ENCODE measurements at places on chromosomes 3 and 15.

- peak; percentile 93 for DNase-seq
Measured at GRCh38 chr3:102225407-102226132, 209.2 kb upstream of the ZPLD1 start.

DNA sequence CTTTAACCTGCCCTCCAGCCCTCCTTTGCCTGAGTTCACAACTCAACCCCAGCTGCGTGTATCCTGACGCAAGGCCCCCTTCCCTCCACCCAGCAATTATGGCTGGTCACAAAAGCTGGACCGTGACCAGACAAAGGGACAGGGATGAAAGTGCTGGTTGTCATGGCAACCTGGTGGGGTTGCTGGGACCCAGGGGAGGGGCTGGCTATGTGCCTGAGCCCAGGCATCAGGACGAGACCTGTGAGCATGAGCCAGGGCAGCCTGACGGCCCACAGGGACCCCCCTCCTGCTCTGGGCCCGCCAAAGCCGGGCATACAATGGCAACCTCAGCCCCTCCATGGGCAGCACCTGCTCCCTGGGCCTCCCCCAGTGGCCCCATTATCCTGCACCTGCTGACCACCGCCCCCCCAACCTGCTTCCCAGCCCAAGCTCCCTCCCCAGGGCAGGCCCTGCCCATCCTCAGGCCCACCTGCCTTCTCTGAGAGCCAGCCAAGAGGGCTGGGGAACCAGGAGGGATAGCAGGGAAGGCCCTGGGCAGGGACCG is 4.5 kb upstream of the DNAH1 start:
- DNase-seq: no peak

DNA sequence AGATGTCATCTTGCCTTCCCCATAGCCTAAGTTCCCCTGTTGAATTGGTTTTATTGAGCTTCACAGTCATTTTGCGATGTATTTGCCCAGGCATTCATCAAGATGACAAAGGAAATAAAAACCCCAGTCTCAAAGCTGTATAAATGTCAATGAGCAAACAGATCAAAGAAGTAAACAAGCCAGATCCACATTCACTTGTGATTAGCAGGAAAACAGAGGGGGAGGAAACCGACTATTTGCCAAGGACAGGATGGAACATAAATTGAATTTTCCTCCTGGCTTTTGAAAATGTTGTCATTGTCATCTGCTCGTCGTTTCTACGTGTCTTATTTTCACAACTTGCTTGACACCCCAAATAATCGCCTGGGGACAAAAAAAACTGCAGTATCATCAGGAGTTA is 83.5 kb downstream of the SV2B start:
- no peak for DNase-seq

DNA sequence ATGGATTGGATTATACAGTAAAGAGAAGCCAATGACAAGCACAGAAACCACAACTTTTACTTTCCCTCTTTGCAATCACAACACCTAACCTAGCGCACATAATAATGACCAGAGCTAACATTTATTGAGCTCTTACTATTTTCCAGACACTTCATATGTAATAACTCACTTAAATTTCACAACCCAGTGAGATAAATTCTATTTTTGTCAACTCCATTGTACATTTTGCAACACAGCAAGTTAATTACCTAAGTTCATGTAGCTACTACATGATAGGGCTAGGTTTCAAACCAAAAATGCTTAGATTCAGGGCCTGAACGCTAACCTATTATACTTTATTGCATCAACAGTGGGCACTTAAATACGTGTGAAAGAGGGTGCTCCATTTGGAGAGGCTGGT is 89.5 kb downstream of the GADL1 start:
- DNase-seq: no peak

GRCh38 chr3:164467007-164467406 is 611.3 kb downstream of the SI start:
- peak; percentile 30 for DNase-seq

DNA sequence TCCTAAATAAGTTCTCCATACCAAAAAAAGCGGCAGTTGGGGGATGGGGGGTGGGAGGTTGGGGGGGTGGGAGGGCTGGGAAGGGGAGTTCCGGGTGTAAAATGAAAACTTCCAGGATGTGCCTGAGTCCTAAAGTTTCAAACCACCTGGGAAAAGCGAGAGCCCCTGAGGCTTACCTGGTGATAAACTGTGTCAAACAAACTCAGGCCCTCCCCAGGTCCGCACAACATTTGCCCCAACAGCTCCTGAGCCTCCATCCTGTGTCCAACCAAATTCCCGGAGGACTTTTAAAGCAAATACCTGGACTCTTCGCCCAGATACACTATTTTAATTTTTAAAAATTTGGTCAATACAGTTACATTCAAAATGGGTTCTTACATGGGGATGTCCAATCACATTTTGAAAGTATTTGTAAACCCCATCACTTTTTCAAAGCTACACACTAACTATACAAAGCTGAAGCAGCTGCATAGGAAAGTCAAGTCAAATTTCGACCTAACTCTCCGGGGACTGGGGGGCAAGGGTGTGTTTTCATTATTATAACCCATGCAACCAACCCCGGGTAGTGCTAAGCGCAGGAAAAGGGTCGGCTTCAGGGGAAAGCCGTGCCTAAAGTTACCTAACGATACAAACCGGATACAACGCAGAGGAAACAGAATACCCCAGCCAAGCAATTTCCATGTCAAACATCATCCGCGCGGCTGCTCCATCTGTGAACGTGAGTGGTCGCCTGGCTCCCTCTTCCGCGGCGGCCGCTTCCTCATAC is 685 bp upstream of the FOXB1 start:
- no peak for DNase-seq

DNA sequence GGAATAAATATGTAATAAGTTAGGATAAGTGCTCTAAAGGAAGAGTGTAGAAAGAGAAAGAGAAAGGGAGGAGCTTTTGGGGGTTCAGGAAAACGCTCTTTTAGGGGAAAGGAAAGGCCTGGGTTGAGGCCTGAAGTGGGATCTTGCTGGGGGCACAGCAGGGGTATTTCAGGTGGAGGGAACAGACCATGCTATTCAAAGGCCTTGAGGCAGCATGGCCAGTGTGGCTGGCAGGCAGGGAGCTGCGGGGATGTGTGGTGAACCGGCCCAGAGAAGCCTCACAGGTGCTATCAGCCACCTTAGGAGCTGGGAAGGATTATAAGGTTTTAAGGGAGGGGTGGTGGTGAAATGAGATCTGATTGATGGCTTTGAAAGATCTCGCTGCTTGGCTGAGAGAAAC is 66.6 kb downstream of the LINGO1 start:
- DNase-seq: no peak

GRCh38 chr3:187999821-188000220 is 154.1 kb upstream of the LPP start:
- DNase-seq: no peak

DNA sequence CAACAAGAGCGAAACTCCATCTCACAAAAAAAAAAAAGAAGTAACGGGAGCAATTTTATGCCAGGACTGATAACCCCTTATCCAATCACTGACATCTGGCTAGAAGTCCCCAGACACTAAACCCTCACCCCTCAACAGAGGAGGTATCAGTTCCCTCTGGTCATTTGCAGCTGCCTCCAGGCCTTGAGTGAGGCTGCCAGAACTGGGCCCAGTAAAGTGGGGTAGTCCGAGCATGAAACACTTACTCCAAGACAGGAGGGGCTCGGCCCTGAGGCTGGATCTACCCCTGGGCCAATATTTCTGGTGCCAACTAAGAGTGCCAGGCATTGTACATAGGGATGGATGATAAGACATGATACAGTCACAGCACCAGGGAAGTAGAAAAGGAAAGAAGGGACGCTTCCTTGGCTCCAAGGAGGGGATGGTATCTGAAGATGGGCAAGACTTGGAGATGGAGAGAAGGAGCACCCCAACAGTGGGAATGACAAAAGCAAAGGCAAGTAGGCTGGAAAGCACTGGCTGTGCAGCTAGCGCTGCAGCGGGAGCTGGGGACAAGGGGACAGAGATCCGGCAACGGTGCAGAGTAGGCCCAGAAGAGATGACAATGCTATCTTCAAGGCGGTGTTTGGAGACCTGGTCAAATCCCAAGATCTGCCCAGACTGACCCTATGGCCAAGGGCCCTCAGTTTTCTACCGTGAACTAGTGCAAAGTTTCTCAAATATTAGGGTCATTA is 2.2 kb downstream of the XXYLT1 start:
- DNase-seq: no peak

DNA sequence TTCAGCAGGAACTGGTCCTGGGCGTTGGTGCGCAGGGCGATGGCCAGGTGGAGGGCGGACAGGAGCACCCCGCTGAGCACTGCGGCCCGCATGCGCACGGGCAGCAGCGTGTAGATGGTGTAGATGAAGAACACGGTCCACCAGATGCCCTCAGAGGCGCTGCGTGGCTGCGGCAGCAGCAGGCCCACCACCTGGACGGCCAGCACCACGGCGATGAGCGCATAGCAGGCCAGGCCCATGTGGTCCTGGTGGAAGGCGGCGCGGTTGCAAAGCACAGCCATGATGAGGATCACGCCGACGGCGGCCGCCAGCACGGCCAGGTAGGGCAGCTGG is 1.5 kb downstream of the ADCY5 start:
- DNase-seq: no peak

DNA sequence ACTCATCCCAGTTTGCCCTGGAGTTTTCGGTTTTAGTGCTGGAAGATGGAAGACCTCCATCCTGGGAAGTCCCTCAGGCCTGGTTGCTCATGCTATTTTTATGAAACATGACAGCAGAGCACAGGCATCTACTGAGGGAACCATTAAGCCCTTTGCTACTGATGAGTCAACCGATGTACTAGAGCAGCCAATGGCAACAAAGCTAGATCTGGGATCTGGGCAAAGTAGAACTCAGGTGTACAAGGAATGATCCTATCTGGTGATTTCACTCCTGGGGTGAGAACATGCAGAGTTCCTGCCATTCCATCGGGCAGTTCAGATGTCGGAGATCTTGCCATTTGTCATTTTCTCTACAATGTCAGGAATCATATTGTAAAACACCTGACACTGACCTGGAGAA is 166.2 kb upstream of the NSMCE3 start:
- peak; percentile 20 for DNase-seq

GRCh38 chr3:72232331-72232730 is 447.4 kb upstream of the PROK2 start:
- DNase-seq: no peak

DNA sequence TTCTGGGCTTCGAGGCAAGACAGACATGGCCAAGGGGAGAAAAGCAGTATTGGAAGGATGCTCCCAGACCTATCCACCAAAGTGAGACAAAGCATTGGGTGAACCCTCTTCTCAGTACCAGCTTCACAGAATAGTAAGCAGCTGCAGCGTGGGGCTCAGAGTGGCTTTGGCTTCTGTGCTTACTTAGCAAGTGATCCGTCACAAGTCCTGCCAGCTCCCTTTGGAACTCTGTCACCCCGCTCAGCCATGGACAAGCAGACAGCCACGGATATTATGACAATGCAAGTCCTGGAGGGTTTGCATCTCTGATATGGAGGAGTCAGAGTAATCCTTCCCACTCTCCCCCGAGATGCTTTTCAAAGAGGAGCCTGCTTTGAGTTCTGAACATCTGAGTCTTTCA is 90.8 kb downstream of the SLCO3A1 start:
- no peak for DNase-seq

- DNase-seq: peak; percentile 45
Measured at GRCh38 chr15:95620934-95621579, 709.4 kb upstream of the NR2F2 start.

DNA sequence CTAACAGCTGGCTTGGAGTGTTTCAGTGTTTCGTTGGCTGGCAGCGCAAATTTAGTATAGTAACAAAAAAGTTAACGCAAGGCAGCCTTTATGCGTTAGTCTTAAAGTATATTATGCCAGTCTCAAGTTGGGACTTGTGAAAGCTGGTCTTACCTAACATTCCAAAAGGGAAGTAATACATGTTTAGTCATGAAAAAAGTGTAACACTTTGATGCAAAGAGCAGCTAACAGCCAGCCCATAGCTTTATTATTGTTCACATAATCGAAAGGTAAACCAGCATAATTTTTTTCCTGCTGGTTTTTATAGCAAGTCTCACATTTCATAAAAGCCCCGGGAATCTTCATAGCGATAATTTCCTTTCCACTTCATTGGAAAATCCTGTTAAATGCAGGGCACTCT is 2.4 kb upstream of the GPR87 start:
- DNase-seq: no peak

DNA sequence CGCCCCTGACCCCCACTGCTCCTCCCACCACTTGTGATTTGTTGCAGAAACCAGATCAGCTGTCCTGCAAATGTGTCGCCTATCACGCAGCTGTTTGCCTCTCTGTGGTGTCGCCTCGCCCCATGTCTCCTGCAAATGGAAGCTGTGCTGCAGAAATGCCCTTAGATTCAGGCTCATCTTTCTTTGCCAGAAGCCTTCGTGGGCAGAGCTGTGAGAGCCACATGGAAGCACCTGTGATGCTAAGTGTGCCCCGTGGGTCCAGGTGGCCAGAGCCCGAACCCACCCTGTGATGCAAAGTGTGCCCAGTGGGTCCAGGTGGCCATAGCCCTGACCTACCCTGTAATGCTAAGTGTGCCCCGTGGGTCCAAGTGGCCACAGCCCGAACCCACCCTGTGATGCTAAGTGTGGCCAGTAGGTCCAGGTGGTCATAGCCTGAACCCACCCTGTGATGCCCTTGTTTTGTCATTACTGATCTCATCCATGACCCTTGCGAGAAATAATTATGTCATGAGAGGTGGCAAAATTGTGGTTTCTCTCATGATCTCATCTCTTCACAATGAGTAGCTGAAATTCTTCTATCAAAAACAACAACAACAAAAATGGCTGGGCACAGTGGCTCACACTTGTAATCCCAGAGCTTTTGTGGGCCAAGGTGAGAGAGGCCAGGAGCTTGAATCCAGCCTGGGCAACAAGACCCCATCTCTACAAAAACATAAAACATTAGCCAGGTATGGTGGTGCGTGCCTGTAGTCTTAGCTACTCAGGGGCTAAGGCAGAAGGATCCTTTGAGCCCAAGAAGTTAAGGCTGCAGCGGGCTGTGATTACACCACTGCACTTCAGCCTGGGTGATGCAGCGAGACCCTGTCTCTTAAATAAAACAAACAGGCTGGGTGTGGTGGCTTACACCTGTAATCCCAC is 187.4 kb downstream of the GOLGA6L6 start:
- no peak for DNase-seq

GRCh38 chr3:17088602-17089313 is 204.0 kb downstream of the PLCL2 start:
- no peak for DNase-seq

GRCh38 chr3:145900056-145900829 is 260.7 kb downstream of the PLOD2 start:
- no peak for DNase-seq

DNA sequence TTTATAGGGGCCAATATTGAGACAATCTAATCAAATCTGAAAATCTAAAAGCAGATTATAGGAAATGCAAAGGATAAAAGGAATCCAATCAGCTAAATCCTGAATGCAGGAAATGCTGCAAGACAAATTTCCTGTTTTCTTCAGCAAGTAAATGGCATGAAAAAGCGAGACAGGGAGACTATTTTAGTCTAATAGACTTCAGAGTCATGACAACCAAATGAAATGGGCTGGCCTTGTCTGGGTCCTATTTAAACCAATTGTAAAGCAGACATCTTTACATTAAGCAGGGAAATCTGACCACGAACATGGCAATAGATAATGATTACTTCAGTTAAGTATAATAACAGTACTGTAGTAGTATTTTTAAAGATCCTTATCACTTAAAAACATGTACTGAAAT is 2.1 kb downstream of the DBR1 start:
- no peak for DNase-seq
